Stimulated activated CD8-positive, alpha-beta memory T cell treated with anti-CD3 and anti-CD28 coated beads, Interleukin-2, amount 100 ng/mL, for 1 hour (primary cell): ENCODE measurements at places on chromosomes 6 and 20.

GRCh38 chr6:131822119-131822518 lies 14.3 kb downstream of the ENPP1 start:
- no peak for DNase-seq

DNA sequence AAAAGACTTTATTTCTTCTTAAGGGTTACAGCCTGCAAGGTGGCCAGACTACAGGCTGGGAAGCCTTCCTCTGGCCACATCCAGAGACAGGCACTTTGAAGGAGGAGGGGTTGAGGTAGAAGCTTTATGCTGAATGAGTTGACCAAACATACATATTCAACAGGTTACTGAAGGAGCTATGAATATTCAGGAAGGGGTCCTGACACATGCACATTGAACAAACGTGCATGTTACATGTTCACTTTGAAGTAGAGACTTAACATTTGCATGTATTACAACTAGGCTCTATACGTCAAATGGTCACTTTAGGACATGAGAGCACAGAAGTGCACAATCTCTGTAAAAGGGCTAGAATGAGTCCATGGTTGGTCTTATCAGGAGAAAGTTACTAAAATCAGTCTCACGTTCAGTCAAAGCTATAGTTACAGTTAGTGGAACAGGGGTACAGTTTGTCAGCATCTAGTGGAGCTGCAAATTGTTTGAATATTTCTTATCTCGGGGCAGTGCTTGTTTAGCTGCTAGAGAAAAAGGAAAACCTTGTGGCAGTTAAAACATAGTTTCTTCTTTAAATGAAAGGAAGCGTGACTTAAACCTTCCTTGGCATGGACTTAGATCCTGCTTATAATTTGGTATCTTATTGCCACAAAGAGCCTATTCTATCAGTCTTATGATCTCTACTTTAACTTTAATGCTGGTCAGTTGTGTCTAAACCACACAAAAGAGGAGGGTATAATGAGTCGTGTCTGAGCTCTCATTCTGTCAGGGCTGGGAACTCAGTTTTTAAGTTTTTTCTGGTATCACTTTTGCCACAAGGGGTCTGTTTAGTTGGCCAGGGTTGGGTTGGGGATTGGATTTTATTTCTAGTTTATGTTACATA lies 4.6 kb upstream of the ZSCAN9 start:
- no peak for DNase-seq

GRCh38 chr6:140283197-140283596 lies 908.7 kb upstream of the CITED2 start:
- DNase-seq: no peak

GRCh38 chr6:83594941-83595340 lies 82.6 kb downstream of the PRSS35 start:
- DNase-seq: no peak

DNA sequence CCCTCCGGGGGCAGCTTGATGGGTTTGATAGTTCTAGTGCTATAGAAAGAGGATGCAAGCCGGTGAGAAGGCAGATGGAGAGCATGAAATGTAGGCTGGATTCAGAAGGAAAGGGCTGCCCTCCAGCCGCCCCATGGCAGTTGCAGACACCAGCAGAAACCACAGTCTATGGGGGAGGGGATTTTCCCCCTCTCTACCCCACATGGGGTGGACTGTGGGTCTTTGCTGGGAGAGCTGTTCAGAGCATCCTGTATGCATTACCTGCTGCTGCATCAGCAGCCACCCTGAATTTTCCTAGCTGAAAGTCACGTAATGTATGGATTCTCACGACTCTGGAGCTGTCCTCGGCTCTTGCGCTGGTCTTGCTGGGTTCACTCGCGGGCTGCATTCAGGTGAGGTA lies 48.8 kb upstream of the CST5 start:
- DNase-seq: no peak

GRCh38 chr6:26613201-26613600 lies 16.4 kb downstream of the ABT1 start:
- DNase-seq: no peak

DNA sequence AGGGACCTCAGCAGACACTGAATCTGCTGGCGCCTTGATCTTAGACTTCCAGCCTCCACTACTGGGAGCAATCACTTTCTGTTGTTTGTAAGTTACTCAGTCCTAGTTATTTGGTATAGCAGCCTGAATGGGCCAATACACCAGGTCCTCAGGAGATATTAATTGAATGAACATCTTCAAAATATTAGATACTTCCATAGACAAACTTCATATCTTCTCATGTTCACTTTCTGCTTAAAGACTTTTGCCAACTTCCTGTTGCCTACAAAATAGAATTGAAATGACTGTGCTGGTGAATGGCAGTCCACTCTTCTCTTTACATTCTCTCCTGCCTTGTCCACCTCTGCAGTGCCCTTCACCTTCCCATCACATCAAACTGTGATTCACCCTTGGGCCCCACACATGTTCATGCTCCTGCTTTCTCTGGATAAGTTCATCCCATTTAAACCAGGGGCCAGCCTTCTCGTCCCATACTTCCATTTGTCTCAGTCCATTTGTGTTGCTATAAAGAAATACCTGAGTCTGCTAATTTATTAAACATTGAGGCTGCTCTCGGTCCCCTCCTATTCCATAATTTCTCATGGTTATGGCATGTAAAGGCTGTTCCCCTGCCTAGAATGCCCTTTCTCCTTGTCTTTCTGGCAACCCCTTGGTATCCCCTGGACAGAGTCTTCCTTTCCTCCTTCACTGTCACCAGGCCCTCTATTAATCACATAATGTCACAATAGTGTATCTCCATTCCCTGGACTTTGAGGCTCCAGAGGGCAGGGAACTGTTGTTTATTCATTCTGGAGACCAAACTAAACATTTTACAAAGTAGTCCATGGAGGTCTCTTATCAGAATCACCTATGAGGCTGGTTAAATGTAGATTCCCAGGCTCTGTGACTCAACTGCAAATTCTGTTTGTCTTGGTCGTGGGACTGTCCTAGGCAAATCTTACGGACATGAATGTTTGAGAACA lies 148.3 kb upstream of the TMEM170B start:
- DNase-seq: no peak

GRCh38 chr6:161031721-161032495 lies 40.3 kb downstream of the MAP3K4 start:
- DNase-seq: no peak

GRCh38 chr6:151018911-151019782 lies 153.6 kb downstream of the MTHFD1L start:
- DNase-seq: no peak

GRCh38 chr6:40753675-40754448 lies 166.7 kb upstream of the LRFN2 start:
- DNase-seq: no peak

DNA sequence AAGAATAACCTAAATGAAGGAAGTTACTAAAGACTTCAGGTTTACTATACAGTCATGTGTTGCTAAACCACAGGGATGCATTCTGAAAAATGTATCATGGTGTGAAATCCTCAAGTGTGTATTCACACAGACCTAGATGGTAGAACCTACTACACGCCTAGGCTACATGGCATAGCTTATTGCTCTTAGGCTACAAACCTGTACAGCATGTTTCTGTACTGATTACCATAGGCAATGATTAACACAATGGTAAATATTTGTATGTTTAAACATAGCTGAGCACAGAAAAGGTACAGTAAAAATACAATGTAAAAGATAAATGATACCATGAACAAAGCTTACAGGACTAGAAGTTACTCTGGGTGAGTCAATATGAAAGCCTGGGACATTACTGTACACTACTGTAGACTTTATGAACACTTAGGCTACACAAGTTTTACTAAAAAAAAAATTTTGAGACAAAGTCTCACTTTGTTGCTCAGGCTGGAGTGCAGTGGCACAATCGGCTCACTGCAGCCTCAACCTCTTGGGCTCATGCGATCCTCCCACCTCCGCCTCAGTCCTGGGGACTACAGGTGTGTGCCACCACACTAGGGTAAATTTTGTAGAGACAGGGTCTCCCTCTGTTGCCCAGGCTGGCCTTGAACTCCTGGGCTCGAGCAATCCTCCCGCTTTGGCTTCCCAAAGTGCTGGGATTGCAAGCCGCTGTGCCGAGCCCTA lies 36.0 kb downstream of the ADNP start:
- DNase-seq: no peak

DNA sequence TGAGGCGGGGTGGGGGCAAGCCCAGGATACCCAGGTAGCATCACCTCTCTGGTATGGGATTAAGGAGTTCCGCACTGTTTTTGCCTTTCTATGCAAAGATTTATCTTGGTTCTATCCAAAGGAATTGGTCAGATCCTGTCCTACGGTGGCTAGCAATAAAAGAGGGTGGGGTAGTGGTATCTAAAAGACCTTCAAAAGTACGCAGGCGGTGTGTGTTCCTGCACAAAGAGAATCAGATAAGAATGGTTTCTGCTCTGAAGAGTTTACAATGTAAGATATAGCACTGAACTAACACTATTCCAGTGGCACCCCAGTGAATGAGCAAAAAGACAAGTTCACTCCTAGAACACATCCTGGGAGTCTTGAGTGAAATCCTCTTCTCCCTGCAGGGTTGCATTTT lies 6.3 kb downstream of the MRPS18A start:
- no peak for DNase-seq

DNA sequence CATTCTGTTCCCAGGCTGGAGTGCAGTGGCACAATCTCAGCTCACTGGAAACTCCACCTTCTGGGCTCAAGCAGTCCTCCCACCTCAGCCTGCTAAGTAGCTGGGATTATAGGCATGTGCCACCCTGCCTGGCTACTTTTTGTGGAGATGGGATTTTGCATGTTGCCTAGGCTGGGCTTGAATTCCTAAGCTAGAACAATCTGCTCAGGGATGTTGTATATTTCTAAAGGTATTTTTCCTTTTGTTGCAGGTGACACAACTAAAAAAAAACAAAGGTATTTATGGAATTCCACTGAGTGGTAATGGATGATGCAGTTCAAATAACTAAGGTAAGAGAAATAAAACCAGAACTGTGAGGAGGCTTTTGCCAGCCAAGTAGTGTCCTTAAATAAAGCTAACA lies 49.7 kb downstream of the PTPRA start:
- DNase-seq: no peak

DNA sequence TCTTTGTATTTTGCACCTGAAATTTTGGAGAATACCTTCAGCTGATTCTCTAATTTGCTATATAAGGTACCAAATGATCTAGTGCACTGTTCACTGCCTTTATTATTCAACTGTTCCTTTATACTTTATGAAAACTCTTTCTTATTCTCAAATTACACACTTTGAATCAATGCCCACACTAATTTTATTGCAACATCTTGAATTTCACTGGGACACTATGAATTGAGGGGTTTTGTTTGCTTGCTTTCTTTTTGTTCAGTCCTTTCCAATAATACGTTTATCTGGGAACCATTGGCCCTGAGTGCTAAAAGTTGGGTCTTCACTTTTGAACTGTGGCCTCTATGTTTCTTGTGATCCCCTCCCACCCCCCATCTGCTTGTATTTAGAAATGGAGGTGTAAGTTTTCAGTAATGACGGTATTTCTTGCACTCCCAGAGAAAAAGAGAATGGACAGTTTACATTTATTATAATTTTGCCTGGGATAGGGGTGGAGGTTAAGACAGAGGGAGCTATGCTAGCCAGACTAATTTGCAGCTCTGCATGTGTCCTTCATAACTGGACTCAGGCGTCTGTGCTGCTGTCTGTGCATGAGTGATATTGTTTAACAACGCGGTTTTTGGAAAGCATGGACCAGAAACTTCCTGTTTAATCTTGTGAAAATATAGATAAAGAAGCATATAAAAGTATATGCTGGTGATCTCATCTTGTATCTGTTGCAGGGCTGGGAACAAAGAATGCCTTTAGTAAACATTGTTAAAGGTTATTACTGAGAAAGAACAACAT lies 98.1 kb downstream of the DNAH8 start:
- no peak for DNase-seq

DNA sequence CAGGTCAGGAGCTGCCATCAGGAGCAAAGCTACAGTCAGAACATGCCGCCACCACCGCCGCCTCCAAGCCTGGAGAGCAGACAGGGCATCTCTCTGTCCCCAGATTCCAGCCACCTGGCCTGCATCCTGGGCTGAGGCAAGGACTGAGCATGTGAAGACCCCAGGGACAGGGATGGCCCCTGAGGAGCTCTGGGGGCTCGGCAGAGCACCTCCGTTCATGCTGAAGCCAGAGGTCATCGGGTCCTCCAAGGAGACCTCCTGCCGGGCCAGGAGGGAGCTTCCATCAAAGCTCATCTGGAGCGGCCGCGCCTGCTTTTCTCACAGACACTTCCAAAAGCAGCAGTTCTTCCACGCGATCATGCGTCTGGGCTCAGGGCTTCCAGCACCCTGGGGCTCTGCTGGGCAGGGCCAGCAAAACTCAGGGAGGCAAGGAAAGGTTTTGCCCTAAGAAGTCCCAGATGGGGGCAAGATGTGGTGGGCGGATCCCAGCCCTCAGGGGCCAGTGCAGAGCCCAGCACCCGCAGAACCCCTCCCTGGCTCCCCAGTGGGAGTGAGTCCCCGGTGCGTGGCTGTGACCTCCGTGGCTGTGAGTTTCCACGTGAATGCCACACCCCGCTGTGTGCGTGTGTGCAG lies 138.4 kb downstream of the TAF4 start:
- no peak for DNase-seq

DNA sequence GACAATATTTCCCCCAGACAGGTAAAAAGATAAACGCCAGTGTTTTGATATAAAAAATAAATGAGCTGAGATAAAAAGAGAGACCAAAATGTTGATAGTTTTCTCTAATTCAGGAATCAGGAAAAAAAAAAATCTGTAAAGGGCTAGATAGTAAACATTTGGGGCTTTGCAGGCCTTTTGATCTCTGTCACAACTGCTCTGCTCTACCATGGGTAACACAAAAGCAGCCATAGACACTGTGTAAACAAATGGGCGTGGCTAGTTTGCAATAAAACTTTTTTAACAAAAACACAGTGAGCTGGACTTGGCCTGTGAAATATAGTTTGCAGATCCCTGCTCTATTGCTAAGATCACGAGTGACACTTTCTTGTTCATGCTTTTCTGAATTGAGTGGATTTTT lies 219.1 kb upstream of the STXBP5 start:
- DNase-seq: no peak

- no peak for DNase-seq
These were observed 5.0 kb upstream of the SPDEF start for GRCh38 chr6:34561227-34561530.

- DNase-seq: no peak
These were observed 90.2 kb upstream of the SULF2 start for GRCh38 chr20:47875297-47876025.

GRCh38 chr20:50690650-50691572 lies at the start of gene RIPOR3:
RIPOR3 (minus strand) TSS chr20:50691542; CDS start chr20:50691128, 414 bp downstream.
- no peak for DNase-seq
